ENCODE measurements at places on chromosomes 4 and X. TPM values are rescaled to one million over a fixed set of nuclear protein-coding genes. Genes with fewer than 3 reads are reported as not detected.

Gene TMPRSS11B
- not detected for total RNA-seq

Gene CT45A5
- not detected for total RNA-seq

Gene GUCY1B1
- 1.0 TPM for total RNA-seq

Gene CHRDL1
- total RNA-seq = 2.9 TPM

GRCh38 chrX:25343060-25343459 lies 327.3 kb upstream of the ARX start:
- DNase-seq = no peak

- no peak for DNase-seq
Observed at GRCh38 chr4:24892278-24892677, 20.6 kb downstream of the CCDC149 start.

DNA sequence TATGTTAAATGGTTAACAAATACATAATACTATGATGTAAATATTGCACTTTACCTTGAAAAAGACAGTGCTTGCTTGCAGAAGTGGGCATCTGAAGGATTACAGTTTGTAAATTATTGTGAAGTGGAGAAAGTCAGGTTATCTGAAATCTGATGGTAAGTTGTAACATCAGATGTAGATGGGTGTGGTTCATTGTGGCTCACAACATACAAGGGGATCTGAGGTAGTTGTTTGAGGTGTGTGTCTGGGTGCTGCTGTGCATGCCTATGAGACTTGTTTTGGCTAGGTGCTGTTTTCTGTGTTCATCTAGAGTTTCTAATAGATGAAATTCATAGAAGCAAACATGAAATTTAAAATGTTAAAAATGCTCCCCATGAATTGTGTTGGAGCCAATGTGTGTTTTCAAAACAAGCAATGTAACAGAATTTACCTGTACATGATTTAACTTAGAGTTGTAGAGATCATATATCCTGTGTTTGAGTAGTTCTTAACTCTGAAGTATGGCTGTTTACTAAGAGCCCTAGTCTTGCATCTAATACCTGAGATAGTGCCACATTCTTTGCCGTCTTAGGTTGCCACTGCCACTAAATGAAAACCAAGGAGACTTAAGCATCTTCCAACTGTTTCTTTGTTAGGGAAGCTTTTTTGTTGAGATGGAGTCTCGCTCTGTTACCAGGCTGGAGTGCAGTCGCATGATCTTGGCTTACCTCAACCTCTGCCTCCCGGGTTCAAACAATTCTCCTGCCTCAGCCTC lies 11.9 kb upstream of the NDUFC1 start:
- no peak for DNase-seq

Data from adrenal gland (tissue), 19 donors.